Large intestine (tissue), 12 donors: ENCODE measurements at places on chromosomes 7 and 10. TPM values are rescaled to one million over a fixed set of nuclear protein-coding genes. Genes with fewer than 3 reads are reported as not detected.

JCAD gene
- polyA plus RNA-seq, result 8.6 TPM

SLC18A2 gene
- polyA plus RNA-seq, result 0.72 TPM

CACNA2D1 gene
- polyA plus RNA-seq, result 11.4 TPM

FAM24B gene
- 4.1 TPM for polyA plus RNA-seq

CYP3A7 gene
- polyA plus RNA-seq, result 1.8 TPM

AOC1 gene
- 206 TPM for polyA plus RNA-seq

WNT2 gene
- polyA plus RNA-seq, result 0.25 TPM

ADRB1 gene
- 0.64 TPM for polyA plus RNA-seq

AKR1C4 gene
- polyA plus RNA-seq, result 0.39 TPM

DOCK4 gene
- 8.1 TPM for polyA plus RNA-seq

SLC18A3 gene
- polyA plus RNA-seq, result 3.5 TPM

IRF5 gene
- polyA plus RNA-seq, result 5.5 TPM
